Smooth muscle cell of the pulmonary artery (primary cell): ENCODE measurements at places on chromosomes 3 and 15. TPM values are rescaled to one million over a fixed set of nuclear protein-coding genes. Genes with fewer than 3 reads are reported as not detected.

Gene BCL2A1
- 0.33 and 1.1 TPM in 2 replicates for total RNA-seq

Gene HGD
- total RNA-seq: 0.40 and 1.3 TPM in 2 replicates

Gene PARP15
- total RNA-seq: 0.03 and 0.13 TPM in 2 replicates

Gene DAZL
- total RNA-seq: not detected in 2 replicates

Gene COL6A5
- total RNA-seq: not detected in 2 replicates

Gene IGSF11
- total RNA-seq: under 0.01 and 0.10 TPM in 2 replicates

Gene RNU6-1
- not detected in 2 replicates for total RNA-seq
